ENCODE measurements at places on chromosomes 11 and 22.

DNA sequence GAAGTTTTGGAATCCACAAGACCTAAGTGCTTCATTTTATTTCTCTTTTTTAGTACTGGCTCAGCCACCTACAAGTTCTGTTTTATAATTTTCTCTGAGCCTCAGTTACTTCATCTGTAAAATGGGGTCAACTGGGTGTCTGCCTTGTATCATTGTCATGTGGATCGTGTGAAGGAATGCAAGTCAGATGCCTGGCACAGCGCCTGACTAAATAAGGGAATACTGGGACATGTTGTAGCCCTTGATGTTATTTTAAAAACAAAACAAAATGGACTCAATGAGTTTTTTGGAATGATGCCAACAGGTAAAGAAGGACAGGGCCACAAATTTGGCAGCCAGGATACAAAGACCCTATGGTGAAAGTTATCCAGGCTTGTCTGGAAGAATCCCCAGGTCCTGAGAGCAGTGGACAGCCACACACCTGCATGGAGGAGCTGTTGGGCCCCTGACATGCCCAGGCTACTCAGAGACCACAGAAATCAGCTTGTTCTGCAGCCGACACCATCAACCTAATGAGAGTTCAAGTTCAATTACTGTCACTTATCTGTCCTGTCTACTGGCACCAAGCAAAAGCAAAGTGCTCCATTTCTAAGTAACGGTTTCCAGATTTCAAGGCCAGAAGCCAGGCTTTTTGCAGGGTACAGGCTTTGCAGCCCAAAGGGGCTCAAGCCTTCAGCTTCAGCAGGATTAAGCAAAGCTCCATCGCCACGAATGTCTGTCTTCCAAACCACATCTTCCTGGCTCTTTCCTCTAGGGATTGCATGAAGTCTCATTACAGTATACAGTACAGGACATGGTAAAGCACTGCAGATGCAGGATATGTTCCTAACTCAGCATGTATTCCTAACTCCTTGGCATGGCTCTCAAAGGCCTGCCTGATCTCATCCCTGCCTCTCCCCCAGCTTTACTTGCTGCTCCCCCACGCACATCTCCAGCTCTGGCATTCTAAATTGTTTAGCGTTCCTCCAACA is 18.4 kb downstream of the DKK3 start:
- no peak for DNase-seq

DNA sequence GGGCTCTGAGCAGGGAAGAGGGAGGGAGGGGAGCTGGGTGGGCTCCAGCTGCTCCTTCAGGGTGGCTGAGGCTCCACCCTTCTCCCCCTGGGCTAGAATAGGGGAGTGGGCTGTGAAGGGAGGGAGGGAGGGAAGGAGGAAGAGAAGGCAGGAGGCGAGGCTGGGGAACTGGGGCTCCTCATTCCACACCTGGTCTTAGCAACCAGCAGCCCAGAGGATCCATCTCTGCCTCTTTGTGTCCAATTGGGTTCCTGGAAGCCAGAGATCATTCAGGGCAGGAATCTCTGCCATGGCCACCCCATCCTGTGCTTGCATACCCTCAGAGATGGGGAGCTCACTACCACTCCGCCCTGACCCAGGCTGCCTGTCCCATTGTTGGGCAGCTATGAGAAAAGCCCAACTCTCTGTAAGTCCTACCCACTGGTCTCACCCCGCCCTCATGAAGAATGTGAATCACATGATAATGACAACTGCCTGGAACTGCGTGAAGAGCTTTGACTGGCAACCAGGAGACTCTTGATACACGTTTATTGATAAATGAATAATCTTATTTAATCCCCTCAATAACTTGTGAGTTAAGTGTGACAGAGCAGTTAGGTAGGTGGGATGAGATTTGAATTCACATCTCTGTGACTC is 7.9 kb downstream of the NCF4 start:
- DNase-seq = no peak

GRCh38 chr22:33746501-33746928 is 173.8 kb downstream of the LARGE1 start:
- DNase-seq = peak; percentile 57

DNA sequence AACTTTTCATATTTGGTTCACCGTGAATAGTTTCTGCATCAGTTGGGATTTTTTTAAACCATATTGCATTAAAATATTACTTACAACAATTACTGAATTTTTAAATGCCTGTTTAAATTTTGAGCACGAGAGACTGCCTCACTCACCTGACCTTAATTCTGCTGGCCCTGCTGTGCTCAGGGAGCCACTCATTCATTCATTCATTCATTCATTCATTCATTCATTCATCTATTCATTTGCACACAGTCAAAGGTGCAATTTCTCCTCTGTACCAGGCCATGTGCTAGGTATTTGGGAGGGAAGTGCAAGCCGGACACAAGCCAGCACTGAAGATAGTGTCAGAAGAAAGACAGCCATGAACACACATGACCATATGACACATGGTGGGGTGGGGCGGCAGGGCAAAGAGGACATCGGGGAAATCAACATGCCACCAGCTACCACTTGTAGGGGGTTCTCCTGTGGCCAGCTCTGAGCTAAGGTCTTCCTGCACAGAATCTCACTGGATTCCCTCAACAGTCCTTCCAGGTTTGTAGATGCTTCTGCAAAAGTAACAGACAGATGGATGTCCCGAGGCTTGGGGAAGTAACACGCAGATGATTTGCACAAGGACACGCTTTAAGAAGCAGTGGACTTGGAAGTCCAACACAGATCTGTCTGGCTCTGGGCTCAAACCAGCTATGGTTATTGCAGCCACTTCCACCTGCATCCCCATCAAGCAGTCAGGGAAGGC is 568 bp upstream of the CSF2RB start:
- DNase-seq = no peak

DNA sequence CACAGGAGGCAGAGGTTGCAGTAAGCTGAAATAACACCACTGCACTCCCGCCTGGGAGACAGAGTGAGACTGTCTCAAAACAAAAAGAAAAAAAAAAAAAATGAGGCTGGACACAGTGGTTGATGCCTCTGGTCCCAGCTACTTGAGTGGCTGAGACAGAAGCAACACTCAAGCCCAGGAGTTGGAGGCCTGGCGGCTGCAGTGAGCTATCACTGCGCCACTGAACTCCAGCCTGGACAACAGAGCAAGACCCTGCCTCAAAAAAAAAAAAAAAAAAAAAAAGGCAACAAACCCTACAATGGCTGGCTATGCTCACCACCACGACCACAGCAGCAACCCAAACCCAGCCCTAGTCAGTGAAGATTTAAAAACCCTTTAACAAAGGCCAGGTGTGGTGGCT is 8.2 kb downstream of the NAP1L4 start:
- DNase-seq = no peak

DNA sequence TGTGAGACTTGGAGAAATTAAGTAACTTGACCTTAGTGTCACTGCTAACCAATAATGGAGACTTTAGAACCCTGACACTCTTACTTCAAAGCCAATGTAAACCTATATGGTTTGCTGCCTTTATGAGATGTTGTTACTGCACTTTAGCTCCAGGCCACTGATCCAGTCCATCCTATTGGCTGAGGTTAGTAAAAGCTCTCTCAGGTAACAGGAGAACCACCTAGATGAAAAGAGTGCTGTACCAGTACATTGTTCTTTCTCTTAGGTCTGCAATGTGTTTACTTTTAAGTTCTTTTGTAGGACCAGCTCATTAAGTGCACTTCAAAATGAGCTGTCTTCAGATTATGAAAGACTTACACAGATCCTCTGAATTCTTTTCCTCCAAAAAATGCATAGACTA is 994.0 kb upstream of the FAT3 start:
- DNase-seq = peak; percentile 52

DNA sequence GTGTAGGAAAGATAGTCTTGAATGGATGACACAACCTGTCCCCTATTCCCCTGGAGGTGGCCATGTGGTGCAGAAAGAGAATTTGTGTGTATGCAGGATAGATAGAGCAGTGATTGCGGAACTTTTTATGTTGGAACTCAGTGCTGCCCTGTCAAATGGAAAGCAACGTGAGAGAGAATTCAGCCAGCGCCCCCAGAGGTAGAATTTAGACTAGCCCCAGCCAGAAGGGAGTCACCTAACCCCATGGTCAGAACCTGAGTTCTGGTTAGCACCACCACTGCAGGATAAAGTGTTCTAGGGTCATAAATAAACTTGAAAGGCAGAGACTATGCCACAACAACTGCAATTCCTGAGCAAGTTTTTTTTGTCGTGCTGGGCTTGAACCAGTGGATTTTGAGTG is 152.9 kb upstream of the GRIA4 start:
- DNase-seq = peak; percentile 5

GRCh38 chr11:130246270-130246669 is 68.4 kb downstream of the ZBTB44 start:
- no peak for DNase-seq

DNA sequence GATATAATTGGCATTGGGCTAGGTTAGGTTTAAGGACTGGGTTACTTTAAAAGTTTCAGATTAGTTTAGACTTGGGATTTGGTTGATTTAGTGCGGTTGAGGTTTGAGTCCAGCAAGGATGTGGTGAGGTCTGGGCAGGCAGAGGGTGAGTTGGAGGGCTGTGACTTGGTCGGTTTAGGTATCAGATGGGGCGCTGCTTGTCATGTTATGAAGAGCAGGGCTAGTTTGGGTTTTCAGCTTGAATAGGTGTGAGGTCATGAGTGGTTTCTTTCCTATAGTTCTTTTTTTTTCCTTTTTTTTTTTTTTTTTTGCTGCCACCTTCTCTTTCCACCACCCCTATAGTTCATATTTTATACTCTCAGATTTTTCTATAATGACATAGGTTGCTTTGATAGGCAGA is 4.8 kb downstream of the CLCF1 start:
- DNase-seq = no peak

DNA sequence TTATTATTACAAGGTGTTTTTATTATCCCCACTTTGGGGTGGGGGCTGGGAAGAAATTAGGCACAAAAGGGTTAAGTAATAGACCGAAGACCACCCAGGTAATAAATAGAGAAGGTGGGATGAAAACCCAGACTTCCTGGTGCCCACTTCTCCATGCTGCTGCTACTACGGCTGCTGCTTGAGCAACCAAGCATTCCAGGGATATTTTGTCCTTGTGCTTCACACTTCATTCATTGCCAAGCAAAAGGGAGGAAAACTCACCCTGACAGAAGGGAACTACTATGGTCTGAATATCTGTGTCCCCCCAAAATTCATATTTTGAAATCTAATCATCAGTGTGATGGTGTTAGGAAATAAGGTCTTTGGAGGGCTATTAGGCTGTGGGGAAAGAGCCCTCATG is 470.9 kb upstream of the API5 start:
- no peak for DNase-seq

- DNase-seq = no peak
These were observed 83.8 kb upstream of the KCNQ1OT1 start for GRCh38 chr11:2783536-2784082.

DNA sequence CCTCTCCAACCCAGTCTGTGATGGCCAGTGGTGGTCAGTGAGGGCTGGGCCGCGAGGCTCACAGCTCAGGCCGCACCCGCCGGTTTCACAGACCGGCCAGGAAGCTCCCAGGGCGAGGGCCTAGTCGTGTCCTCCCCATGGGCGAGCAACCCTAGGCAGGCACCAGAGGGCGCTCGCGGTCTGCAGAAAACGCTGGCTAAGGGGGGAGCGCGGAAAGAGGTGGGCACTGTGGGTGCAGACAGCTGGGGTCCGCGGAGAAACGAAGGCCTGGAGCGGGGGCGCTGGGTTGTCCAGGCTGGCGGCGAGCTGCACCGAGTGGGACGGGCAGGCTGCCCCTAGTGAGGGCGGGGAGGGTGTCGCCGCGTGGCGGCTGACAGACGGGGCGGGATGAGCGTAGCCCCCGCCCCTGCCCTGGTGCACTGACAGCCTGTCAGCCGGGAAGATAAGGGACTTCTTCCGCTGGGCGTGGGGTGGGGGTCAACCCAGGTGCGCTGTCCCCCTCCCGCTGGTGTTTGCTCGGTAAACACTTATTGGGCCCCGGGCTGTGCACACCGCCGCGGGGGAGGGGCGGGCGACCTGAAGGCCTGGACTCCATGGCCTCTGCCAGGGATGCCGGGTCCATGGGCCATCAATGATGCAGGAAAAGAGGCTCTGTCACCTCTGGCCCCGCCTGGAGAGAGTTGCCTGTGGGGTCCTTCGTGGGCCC is 7.5 kb downstream of the GP1BB start:
- DNase-seq = peak; percentile 71

DNA sequence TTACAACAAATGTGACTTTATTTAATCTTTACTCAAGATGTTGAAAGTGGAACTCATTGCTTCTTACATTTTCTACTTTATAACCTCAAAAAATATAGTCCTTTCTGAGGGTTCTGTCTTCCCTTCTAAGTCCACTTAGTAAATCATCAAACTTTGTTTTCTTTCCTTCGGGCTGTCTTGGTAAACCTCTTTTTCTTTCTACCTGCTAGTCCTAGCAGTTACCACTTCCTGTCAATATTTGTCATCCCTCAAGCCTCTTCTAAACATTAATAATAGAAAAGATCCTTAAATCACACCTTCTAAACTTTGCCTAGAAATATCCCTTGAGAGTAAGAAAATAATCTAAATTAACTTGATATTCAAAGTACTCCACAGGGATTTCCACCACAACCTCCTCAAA is 580.4 kb downstream of the CNTN5 start:
- no peak for DNase-seq
